ENCODE measurements at places on chromosomes 11 and 22. TPM values are rescaled to one million over a fixed set of nuclear protein-coding genes. Genes with fewer than 3 reads are reported as not detected.

DNA sequence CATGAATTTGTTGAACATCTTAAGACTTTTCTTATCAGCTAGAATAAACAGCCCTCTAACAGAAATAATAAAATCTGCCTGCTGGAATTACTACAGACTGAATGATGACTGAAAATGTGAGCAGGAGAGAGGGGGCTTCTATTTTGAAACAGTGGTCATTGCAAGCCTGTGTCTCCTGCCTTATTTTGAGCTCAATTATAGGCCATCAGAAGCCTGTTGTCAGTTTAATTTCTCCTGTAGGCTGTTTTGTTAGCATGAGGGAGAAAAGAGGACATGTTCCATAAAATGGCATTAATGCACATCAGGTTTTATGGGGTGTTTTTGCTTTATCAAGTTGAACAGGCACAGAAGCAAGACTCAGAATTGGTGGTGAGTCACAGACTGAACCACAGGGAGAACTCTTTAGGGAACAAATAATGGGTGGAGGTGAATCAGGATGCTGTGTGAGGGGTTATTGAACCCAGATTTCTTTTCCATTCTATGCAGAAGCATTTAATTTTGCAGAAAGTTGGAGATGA lies 129.1 kb downstream of the PARVA start:
- no peak for DNase-seq

DNA sequence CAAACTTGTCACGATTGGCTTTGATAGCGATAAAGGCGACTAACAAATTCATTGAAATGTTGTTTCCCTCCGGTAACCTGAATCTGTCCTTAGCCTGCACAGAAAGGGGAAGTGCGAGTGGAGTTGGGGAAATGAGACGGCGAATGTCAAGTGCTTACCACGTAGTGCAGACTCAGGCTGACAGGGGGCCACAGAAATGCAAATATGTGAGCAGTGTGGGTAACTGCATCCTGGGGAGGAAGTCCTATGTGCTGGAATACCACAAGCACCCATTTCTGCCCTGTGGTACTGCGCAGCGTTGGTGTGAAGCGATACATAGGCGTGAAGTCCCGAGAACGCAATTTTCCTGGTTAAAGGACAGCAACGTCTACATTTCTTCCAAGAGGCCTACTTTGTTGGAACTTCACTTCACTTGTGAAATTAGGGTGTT lies 869 bp upstream of the EIF4ENIF1 start:
- DNase-seq: peak; percentile 42

DNA sequence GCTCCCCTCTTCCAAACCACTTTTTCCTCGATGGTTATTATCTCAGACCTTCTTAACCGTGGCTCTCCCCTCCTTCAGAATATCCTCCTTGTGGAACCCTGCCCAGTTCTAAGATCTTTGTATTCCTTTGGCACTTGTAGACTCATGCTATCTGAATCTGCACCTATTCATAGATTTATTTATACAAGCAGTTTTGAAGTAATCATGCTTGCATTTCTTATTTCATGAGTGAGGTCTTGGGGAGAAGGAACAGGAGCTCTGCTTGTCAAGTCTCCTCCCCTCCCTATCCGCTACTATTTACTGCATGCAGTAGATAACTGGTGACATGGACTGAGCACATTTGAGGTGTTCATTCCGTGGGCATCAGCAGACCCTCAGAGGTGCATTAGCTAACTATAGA lies 5.4 kb upstream of the MADD start:
- no peak for DNase-seq

GRCh38 chr22:44761025-44761424 lies 8.7 kb downstream of the ARHGAP8 start:
- no peak for DNase-seq

DNA sequence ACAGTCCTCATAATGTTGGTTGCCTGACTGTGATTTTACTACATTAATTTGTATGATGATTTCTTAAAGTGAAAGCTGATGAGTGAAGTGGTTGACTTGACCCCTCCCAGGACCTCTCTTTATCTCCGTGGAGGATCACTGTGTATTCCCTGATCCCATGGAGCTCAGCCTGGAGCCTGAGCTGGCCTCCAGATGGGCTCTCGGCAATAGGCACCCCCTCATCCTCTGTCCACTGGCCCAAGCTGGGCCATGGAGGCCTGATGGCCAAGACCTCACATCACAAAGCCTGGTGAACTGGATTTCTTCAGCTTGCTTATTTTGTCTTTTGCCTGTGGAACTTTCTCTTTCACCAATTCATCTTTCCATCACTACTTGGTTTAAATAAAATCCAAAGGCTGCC lies 75.2 kb downstream of the WNT11 start:
- no peak for DNase-seq

- no peak for DNase-seq
These were observed 127.2 kb upstream of the SLC5A12 start for GRCh38 chr11:26849036-26849435.

- DNase-seq: no peak
These were observed 567.5 kb downstream of the TBC1D22A start for GRCh38 chr22:47329727-47330650.

- DNase-seq: no peak
These were observed 183.0 kb downstream of the LUZP2 start for GRCh38 chr11:24679821-24680351.

- no peak for DNase-seq
These were observed 175.4 kb downstream of the CWF19L2 start for GRCh38 chr11:107282195-107282594.

GRCh38 chr11:121478226-121478894 lies 25.6 kb upstream of the SORL1-AS1 start:
- no peak for DNase-seq

GRCh38 chr11:68181719-68182451 lies 31.2 kb downstream of the KMT5B start:
- DNase-seq: no peak

- peak; percentile 24 for DNase-seq
These were observed 812 bp downstream of the JAM3 start for GRCh38 chr11:134069426-134070341.

GRCh38 chr11:85845124-85845631 lies 10.0 kb upstream of the CCDC83 start:
- no peak for DNase-seq

GRCh38 chr11:60951606-60951903 lies 421 bp downstream of the SLC15A3 start:
- DNase-seq: no peak

DNA sequence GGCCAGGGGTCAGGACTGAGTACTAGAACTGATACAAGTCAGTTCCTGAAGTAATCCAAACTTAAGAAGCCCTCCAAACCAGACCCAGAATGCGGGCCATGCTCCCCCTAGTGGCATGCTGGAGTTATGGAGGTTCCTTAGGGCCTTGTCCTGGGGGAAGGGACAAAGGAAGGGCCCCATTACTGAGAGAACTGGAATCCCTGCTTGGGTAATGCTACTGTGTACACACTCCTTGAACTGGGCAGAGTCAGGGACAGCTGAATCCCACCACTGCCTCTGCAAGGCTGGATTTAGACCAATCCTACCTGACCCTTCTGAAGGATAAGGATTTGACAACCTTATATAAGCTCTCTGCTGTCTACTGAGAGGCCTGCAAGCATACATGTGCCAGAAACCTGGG lies 97.3 kb upstream of the AKIP1 start:
- peak; percentile 79 for DNase-seq

FANCF gene
- polyA plus RNA-seq: 15.2 TPM

POU2F3 gene
- 0.82 TPM for polyA plus RNA-seq

FGF19 gene
- 0.08 TPM for polyA plus RNA-seq

SMTNL1 gene
- polyA plus RNA-seq: 0.67 TPM

APOL5 gene
- not detected for polyA plus RNA-seq

OR52A1 gene
- not detected for polyA plus RNA-seq

F2 gene
- not detected for polyA plus RNA-seq

TTC17 gene
- polyA plus RNA-seq: 228 TPM

Data from right lung (tissue), 10 donors.